Smooth muscle cell of the umbilical artery (primary cell): ENCODE measurements at places on chromosomes 16 and 17. TPM values are rescaled to one million over a fixed set of nuclear protein-coding genes. Genes with fewer than 3 reads are reported as not detected.

RHBDL1 gene
- total RNA-seq: 4.6 and 6.5 TPM in 2 replicates

LRRC75A gene
- 0.83 and 1.2 TPM in 2 replicates for total RNA-seq

ODAD4 gene
- total RNA-seq: 0.30 and 0.37 TPM in 2 replicates

RAPGEFL1 gene
- total RNA-seq: 1.8 and 3.0 TPM in 2 replicates

ITGB4 gene
- 0.09 and 0.30 TPM in 2 replicates for total RNA-seq

MYH1 gene
- total RNA-seq: under 0.01 and 0.09 TPM in 2 replicates

SLC13A2 gene
- not detected in 2 replicates for total RNA-seq

EPX gene
- total RNA-seq: not detected in 2 replicates

MYH8 gene
- total RNA-seq: under 0.01 and 0.09 TPM in 2 replicates

PROCA1 gene
- 1.2 and 1.4 TPM in 2 replicates for total RNA-seq

CA10 gene
- not detected in 2 replicates for total RNA-seq

PRCD gene
- 1.2 and 1.5 TPM in 2 replicates for total RNA-seq

CFAP97D1 gene
- under 0.01 TPM in 1 of 2 replicates, not detected in the other for total RNA-seq

MPV17L gene
- total RNA-seq: 0.23 and 0.89 TPM in 2 replicates

TBC1D26 gene
- total RNA-seq: under 0.01 and 0.18 TPM in 2 replicates

CLEC19A gene
- not detected in 2 replicates for total RNA-seq

NEUROD2 gene
- not detected in 2 replicates for total RNA-seq

LGALS3BP gene
- 716 and 820 TPM in 2 replicates for total RNA-seq

SLC35G6 gene
- not detected in 2 replicates for total RNA-seq

RDM1 gene
- 0.30 and 0.46 TPM in 2 replicates for total RNA-seq

CAPNS2 gene
- total RNA-seq: 0.89 and 1.2 TPM in 2 replicates

NRN1L gene
- total RNA-seq: not detected in 2 replicates

RHBDL3 gene
- under 0.01 TPM in 2 replicates for total RNA-seq

KRT9 gene
- total RNA-seq: not detected in 2 replicates

SDR42E2 gene
- total RNA-seq: not detected in 2 replicates

KRT32 gene
- 0.09 TPM in 1 of 2 replicates, not detected in the other for total RNA-seq

NPIPA5 gene
- 0.92 and 3.0 TPM in 2 replicates for total RNA-seq

CCDC154 gene
- 0.30 and 0.32 TPM in 2 replicates for total RNA-seq

HSPB9 gene
- total RNA-seq: 0.14 TPM in 1 of 2 replicates, not detected in the other

WNK4 gene
- total RNA-seq: 1.5 and 5.3 TPM in 2 replicates

QRICH2 gene
- total RNA-seq: 4.8 and 5.1 TPM in 2 replicates

GAS2L2 gene
- not detected in 2 replicates for total RNA-seq

IKZF3 gene
- not detected in 2 replicates for total RNA-seq

PPL gene
- under 0.01 and 0.05 TPM in 2 replicates for total RNA-seq
